ENCODE measurements at places on chromosomes 11 and 22. TPM values are rescaled to one million over a fixed set of nuclear protein-coding genes. Genes with fewer than 3 reads are reported as not detected.
A peak's percentile ranks its signal among the peaks of the same experiment; 100 is the strongest.

DNA sequence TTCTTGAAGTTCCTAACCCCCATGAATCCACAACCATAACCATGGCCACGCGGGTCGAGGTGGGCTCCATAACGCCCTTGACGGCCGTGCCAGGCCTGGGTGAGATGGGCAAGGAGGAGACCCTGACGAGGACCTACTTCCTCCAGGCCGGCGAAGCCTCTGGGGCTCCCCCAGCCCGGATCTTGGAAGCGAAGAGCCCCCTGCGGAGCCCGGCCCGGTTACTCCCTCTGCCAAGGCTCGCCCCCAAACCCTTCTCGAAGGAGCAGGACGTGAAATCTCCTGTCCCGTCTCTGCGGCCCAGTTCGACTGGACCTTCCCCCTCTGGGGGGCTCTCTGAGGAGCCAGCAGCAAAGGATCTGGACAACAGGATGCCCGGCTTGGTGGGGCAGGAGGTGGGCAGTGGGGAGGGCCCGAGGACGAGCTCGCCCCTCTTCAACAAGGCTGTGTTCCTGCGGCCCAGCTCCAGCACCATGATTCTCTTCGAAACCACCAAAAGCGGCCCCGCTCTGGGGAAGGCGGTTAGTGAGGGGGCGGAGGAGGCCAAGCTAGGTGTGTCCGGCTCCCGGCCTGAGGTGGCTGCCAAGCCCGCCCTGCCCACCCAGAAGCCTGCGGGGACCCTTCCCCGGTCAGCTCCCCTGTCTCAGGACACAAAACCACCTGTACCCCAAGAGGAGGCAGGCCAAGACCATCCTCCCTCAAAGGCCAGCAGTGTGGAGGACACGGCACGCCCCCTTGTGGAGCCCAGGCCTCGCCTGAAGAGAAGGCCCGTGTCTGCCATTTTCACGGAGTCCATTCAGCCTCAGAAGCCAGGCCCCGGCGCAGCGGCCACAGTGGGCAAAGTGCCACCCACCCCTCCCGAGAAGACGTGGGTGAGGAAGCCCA lies 75.7 kb downstream of the KIAA1671 start:
- peak; percentile 43 for DNase-seq
- no peaks in the 10 kb centered on the region for H3K36me3 ChIP-seq
- H3K27ac ChIP-seq, result no peak overlapping the region
- H3K4me3 ChIP-seq, result no peak overlapping the region

WEE1 gene
- total RNA-seq, result 49.2 TPM

DNA sequence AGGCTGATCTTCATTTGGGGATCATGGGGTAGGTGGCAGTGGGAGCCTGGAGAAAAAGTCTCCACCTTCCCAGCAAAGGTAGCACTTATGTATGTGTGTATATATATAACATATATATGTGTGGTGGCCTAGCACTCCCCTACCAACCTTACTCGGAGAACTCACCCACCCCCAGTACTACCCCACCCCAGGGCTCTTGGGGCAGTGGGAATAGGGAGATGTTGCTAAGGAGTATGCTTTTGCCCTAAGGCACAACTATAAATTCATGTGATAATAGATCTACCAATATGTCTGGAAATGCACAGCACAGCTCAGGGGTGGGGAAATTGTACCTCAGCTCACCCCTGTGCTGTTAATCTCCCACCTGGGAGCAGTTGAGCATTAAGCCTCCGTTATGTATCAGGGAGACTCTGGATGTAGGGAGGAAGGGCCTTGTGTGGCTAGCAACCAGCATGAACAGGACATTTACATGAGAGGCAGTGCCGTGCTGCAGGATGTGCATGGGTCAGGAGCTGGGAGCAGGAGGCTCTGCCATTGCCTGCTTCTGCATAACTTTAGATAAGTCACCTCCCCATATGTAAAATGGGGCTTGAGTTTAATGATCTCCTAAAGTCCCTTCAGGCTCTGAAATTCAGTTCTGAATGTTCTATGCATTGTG lies 57.3 kb downstream of the C11orf91 start:
- no peaks in the 10 kb centered on the region for H3K36me3 ChIP-seq
- no peak overlapping the region for H3K4me3 ChIP-seq
- peaks cover 10% of the 10 kb centered on the region for H3K27me3 ChIP-seq
- no peak overlapping the region for H3K27ac ChIP-seq
- no peaks in the 10 kb centered on the region for H3K4me1 ChIP-seq
- no peak for DNase-seq

DNA sequence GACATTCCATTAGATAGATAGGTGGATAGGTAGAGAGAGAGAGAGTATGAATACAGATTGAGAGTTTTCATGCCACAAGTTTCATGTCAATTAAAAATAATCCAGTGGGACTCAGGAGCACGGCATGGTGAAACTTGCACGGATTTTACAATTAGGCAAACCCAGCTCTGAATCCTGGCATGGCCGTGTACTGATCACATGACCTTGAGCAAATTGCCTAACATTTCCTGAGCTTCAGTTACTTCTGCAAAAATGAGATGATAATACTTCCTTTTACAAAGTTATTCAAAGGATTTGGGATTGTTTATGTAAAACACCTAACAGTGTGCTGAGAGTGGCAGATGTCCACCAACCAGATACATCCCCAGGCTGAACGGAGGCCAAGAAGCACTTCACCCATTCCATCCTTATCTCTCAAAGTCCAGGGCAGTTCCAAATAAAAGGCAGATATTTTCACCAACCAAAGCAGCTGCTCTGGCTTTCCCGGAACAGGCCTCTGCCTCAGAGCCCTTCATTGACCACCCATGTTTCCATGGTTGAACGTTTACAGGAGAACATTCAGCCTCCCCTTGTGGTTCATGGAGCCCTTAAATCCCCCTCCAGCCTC lies 17.9 kb downstream of the APLNR start:
- peaks cover 4% of the 10 kb centered on the region for H3K27me3 ChIP-seq
- H3K4me1 ChIP-seq, result no peaks in the 10 kb centered on the region
- H3K36me3 ChIP-seq, result no peaks in the 10 kb centered on the region
- H3K4me3 ChIP-seq, result no peak overlapping the region

DNA sequence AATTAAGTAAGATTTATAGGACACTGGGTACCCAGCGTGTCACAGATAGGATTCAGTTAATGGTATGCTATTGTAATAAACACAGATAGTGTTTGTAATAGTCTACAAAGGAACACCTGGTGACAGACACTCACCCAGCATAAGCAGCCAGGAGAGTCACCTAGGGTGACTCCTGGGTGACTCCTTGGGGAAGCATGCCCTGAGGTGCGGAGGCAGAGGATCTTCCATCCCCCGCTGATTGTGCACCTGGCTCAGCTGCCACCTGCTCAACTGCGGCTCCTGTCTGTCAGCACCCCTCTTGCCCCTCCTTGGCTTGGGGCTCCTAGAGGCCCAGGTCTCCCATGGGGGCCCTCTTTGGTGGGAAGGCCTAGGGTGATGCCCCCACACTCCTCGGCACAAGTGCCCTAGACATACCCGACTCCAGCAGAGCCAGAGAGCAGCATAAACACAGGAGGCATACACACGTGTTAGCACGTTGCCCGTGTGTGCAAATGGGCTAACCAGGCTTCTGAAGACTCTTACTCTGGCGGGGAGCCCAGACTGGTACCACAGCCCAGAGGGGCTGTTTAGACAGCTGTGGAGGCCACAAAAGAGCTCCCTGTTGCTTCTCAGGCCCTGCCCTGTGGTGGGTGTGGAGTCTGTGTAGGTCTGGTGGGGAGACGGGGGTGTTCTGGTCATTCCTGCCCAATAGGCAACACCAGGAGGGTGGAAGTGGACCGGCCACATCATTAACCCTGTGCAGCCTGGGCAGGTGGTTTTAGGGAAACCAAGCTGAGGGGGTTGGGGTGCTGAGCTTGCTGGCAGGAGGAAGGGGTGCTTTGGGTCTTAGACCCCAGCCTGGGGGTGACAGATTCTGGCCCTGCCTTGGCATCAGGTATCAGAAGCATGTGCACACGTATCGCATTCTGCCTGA lies 3.0 kb downstream of the INPPL1 start:
- H3K4me3 ChIP-seq, result no peak overlapping the region
- H3K27ac ChIP-seq, result no peak overlapping the region
- peaks cover 2% of the 10 kb centered on the region for H3K36me3 ChIP-seq
- peaks cover 16% of the 10 kb centered on the region for H3K4me1 ChIP-seq
- no peaks in the 10 kb centered on the region for H3K27me3 ChIP-seq

- no peak for DNase-seq
- H3K36me3 ChIP-seq, result no peaks in the 10 kb centered on the region
- H3K4me3 ChIP-seq, result no peak overlapping the region
- no peaks in the 10 kb centered on the region for H3K4me1 ChIP-seq
- H3K27ac ChIP-seq, result no peak overlapping the region
These were observed 505.2 kb upstream of the ANO5 start for GRCh38 chr11:21687643-21688042.

DNA sequence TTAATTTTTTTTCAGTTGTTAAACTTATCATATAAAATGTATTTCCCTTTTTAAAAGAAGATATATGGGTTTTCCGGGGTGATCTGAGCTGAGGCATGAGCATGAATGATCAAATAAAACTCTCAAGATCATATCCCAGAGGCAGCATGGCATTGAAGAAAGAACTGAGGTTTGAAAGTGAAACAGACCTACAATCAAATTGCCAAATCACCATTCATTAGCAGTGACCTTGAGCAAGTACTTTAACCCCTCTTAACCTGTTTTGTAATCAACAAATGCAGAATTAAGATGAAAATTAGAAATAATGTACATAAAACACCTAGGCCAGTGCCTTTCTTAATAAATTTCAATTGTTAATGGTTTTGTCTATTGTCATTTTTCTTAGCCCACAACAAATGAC lies 116.0 kb downstream of the RBFOX2 start:
- H3K27me3 ChIP-seq, result peaks cover 9% of the 10 kb centered on the region
- H3K36me3 ChIP-seq, result no peaks in the 10 kb centered on the region
- H3K4me1 ChIP-seq, result peaks cover 17% of the 10 kb centered on the region
- DNase-seq, result no peak
- H3K4me3 ChIP-seq, result no peak overlapping the region
- no peak overlapping the region for H3K27ac ChIP-seq

- H3K36me3 ChIP-seq, result no peaks in the 10 kb centered on the region
- peak; percentile 4 for DNase-seq
These were observed 458.3 kb downstream of the METTL15 start for GRCh38 chr11:28566339-28567089.

DNA sequence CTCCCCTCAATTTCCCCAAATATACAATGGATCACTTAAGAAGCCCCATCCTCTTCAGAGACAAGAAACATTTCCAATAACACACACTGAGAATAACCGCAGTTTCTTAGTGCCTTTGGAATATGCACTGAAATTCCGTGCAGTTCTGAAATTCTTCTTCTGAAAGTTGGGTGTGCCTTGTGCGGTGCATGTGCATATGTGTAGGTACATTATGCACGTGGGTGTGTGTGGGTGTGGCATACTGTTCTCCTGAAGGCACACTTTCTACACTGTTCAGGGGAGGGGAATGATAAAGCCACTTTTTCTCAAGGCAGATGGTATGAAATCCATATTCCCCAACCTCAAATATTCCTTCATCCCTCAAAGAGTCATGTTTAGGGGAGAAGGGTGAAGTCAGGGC lies 1.7 kb downstream of the EXPH5 start:
- H3K27me3 ChIP-seq, result peaks cover 17% of the 10 kb centered on the region
- no peak for DNase-seq
- no peaks in the 10 kb centered on the region for H3K36me3 ChIP-seq
- H3K4me1 ChIP-seq, result peaks cover 17% of the 10 kb centered on the region
- no peak overlapping the region for H3K27ac ChIP-seq
- H3K4me3 ChIP-seq, result peak overlapping the region; percentile 90

DNA sequence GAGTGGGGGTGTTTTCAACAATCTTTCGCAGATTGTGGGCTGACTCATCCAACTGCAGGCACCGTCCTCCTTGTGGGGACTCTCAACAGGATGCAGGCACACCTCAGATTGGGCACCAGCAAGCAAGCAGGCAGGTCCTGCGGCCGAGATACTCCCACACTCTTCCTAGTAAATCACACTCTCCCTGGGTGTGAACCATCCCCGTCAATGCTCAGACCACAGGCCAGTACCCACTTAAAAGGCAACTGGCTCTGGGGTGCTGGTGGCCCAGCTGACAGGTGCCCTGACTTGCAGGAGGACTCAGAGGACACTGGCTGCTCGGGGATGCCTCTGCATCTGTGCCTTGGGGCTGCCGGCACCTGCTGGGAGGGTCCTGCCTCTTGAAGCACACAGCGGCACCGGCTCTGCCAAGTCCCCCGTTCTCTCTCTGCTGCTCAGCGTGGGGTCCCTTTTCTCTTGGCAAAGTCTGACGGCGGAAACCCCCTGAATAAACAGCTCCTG lies 282.5 kb downstream of the CTTN start:
- H3K36me3 ChIP-seq, result no peaks in the 10 kb centered on the region
- no peak overlapping the region for H3K4me3 ChIP-seq
- DNase-seq, result peak; percentile 59
- H3K27me3 ChIP-seq, result peaks cover 1% of the 10 kb centered on the region
- no peaks in the 10 kb centered on the region for H3K4me1 ChIP-seq

GSTT2 gene
- not detected for total RNA-seq

GRCh38 chr11:96061730-96062129 lies 137.8 kb upstream of the MTMR2 start:
- no peak for DNase-seq
- H3K27me3 ChIP-seq, result no peaks in the 10 kb centered on the region
- no peak overlapping the region for H3K4me3 ChIP-seq
- peak overlapping the region; percentile 85 for H3K27ac ChIP-seq

DNA sequence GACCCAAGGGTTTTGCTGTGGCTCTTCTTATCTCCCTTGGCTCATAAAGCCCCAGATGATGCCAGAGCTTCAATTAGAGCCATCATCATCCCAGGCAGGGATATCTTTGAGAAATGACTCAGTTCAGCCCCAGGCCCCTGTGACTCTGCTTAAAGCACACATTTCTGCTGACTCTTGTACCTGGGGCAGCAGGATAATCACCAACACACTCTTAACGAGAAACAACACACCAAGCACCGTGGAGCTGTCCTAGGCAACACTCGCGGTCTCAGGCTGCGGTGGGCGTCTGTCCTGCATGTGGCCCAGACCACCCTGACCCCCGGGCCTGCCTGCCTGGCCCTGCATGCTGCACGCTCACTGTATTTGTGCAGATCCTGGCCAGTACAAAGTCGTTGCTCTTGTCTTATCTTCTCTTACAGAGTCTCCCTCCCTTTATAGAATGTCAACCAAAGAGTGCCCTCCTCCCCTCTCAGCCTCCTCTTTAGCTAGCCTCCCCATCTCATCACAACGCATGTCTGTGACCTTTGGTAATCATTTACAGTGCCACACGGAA lies 114.2 kb upstream of the PARVA start:
- H3K27me3 ChIP-seq, result no peaks in the 10 kb centered on the region
- DNase-seq, result no peak
- no peak overlapping the region for H3K27ac ChIP-seq

ABCC8 gene
- total RNA-seq, result not detected

- DNase-seq, result no peak
- H3K27me3 ChIP-seq, result peaks cover 11% of the 10 kb centered on the region
- no peak overlapping the region for H3K27ac ChIP-seq
These were observed 184.7 kb downstream of the CTTN start for GRCh38 chr11:70582886-70583641.

GRCh38 chr22:47798229-47798628 lies 1035.8 kb downstream of the TBC1D22A start:
- no peak overlapping the region for H3K27ac ChIP-seq
- DNase-seq, result no peak
- no peaks in the 10 kb centered on the region for H3K36me3 ChIP-seq
- no peak overlapping the region for H3K4me3 ChIP-seq
- H3K4me1 ChIP-seq, result no peaks in the 10 kb centered on the region

- H3K4me1 ChIP-seq, result no peaks in the 10 kb centered on the region
- H3K4me3 ChIP-seq, result no peak overlapping the region
- no peaks in the 10 kb centered on the region for H3K36me3 ChIP-seq
- H3K27me3 ChIP-seq, result peaks cover 10% of the 10 kb centered on the region
These were observed 109.2 kb downstream of the RRM1 start for GRCh38 chr11:4203603-4204360.

Measured in activated CD8-positive, alpha-beta T cell treated with anti-CD3 and anti-CD28 coated beads for 36 hours (primary cell).